NCI-H146 (cell line): ENCODE measurements at places on chromosomes 2 and 18.

DNA sequence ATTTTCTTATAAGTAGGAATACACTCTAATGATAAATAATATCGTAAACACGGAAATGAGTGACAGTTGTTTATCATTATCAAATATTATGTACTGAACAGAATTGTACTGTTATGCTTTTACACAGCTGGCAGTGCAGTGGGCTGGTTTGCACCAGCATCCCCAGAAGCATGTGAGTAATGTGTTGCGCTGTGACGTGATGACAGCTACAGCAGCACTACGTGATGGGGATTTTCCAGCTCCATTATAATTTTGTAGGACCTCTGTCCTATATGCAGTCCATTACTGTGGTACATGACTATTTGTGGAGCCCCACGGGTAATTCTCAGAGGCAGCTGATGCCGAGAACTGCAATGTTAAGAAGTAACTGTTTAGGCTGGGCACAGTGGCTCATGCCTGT, 77.3 kb upstream of the ATG16L1 start:
- no peak for DNase-seq

DNA sequence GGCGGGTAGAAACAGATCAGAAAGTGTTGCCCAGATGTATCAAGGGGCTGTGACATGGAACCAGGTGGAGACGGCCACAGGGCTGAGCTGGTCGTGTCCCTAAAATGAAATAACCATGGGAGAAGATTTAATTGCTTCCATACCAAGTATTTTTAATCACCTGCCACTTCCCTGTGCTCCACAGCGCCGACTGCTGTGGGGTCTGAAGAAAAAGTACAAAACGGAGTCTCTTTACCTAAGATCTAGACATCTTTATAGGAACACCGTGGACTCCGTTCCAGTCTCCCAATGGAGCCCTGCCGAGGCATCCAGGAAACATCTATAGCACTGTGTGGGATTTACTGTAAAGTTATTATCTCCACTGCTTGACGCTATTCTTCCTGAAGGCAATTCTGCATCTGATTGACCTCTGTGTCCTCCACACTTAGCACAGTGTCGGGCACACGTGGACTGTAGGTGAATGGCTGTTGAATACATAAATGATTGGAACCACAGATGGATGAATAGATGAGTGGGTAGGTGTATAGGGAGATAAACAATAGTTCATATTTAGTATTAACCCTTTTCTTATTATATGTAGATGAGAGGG, 21.6 kb upstream of the GYPC start:
- no peak for DNase-seq

DNA sequence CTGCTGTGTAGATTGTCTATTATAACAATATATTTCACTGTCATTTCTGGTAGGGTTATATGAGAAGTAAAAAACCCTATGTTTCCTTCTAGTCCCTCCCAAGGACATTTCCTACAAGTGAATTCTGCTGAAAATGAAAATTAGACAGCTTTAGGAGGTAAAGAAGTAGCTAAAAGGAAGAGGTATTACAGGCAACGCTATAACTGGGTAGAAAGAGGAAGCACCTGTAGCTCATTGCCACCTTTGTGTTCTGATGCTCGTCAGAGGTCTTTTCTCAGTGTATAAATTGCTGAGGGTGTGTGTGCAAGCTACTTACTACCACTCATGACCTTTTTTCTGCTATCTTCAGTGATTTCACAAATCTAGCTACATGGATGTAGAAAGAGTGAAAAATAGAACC, 1.4 kb downstream of the DNAJC10 start:
- peak; percentile 44 for DNase-seq

GRCh38 chr2:65504814-65505697, 72.7 kb upstream of the SPRED2 start:
- DNase-seq, result no peak

DNA sequence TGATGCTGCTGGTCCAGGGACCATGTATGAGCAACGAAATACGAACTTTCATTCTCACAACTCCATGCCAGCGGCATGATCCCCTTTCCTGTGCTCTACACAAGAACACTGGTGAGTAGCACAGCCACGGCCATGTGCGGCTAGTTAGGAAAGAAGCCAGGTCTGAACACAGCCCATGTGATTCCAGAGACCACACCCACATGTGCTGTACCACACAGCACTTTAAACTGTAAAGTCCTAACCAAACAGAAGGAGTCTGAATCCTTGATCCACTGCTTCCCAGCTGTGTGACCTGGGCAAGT, 33.0 kb upstream of the ACAA2 start:
- DNase-seq, result peak; percentile 23

DNA sequence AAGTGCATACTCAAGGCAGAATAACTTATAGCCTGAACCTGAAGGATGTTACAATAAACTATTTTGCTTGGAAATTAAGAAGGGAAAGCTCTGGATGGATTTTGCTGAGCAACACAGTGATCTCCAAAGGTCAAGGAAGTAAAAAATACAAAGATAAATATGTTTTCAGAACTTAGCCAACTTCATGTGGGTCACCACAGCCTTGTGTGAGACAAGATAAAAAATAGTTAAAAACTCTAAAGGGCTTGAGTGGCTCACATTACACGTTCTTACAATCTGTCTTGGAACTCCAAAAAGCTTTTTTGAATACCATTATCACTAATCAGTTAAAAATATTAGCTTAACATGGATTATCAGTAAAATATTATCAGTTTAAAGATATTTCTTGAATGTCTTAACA, 28.9 kb upstream of the MTX2 start:
- DNase-seq, result no peak

DNA sequence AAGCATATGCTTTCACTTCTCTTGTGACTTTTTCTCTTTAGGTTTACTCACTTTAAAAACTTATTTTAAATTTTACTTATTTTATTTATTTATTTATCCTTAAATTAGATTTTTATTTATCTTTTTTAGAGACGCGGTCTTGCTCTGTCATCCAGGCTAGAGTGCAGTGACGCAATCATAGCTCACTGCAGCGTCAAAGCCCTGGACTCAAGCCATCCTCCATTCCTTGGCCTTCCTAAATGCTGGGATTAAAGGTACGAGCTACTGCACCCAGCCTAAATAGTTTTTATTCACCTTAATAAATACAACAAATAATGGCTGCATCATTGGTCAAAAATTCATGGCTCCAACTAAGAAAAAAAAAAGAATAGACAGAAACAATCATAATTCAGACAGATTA, 415.7 kb upstream of the FIGN start:
- no peak for DNase-seq

DNA sequence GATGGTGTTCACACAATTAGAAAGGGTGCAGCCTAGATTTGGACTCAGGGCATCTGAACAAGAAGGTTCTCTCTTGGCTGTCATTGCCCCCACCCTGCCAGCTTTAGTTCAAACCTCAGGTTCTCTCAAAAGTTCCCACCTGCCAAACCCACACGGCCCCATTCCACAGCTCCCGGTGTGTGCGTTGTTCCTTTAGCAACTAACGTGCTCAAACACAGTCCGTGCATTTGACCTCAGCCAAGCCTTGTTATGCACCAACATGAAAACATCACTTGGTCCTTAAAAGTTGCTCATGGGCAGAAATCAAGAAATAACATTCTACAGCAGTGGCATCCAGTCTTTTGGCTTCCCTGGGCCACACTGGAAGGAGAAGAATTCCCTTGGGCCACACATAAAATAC, 32.0 kb downstream of the LOXHD1 start:
- no peak for DNase-seq

- DNase-seq, result no peak
Measured at GRCh38 chr18:9619545-9619944, 5.2 kb upstream of the PPP4R1 start.

DNA sequence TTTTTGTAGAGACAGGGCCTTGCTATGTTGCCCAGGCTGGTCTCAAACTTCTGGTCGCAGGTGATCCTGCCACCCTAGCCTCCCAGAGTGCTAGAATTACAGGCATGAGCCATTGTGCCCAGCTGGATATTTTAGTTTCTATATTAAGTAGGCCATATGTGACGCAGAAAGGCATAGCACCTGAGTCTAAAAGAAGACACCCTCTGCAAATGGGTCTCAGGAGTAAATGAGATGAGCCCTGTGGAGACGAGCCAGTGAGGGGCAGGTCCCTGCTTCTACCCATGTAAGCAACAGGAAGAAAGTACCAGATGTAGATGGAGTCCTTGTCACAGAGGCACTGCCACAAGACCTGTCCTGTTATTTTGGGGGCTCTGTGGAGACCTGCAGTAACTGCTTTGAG, 322.4 kb downstream of the PTPRM start:
- no peak for DNase-seq

DNA sequence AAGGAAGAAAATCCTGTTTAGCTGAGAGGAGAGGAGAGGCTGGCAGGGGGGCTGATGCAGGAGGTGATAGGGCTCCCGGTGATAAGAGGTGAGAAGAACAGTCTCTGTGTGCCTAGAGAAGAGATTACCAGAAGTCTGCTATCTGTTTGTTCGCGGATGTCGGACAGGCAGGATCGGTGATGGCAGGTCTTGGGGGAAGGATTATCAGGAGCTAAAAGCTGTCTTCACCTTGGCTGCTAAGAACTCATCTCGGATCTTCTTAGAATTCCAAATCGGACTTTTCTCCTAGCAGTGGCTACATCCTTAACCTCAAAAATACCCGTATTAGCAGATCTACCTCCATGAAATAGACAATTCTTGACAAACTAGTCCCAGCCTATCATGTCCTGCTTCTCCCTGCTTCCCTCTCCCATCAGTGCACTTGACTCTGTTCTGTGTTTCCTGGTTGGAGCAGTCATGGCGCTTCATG, 282.1 kb upstream of the TRIB2 start:
- no peak for DNase-seq

DNA sequence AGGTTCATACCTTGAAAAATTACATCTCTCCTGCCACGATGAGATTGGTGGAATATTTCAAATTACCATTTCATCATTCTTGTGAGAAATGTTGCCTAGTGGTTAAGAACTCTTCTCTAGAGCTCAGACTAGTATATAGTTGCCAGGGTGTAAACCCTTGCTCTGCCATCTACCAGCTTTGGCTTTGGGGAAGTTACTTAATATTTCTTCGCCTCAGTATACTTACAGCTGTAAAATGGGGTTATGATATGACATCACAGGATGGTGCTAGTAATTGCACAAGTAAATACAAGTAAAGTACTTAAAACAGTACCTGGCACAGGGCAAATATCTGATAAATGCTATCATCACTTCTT, 1.5 kb downstream of the SPOPL start:
- no peak for DNase-seq

DNA sequence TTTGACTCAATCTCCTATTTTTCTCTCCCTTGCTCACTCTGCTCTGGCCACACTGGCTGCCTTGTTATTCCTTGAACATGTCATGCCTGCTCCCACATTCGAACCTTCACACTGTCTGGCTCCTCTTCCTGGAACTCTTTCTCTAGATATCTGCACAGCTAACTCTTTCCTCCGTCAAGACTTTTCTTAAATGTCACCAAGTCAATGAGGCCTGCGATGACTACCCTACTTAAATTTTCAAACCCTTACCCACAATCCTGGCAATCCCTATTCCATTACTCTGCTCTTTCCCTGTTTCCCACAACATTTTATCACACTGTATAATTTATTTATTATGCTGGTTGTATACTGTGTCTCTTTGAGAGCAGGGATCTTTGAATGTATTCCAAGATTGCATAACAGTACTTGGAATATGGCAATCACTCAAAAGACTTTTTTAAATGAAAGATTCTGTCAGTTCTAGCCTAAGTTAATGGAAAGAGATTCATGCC, 206.2 kb downstream of the SRBD1 start:
- DNase-seq, result no peak

- DNase-seq, result no peak
Measured at GRCh38 chr18:48442761-48443160, 33.6 kb upstream of the ZBTB7C start.

- DNase-seq, result no peak
Measured at GRCh38 chr2:170798996-170799395, 17.7 kb upstream of the GAD1 start.

- DNase-seq, result no peak
Measured at GRCh38 chr18:8951491-8951890, 151.0 kb upstream of the NDUFV2 start.

DNA sequence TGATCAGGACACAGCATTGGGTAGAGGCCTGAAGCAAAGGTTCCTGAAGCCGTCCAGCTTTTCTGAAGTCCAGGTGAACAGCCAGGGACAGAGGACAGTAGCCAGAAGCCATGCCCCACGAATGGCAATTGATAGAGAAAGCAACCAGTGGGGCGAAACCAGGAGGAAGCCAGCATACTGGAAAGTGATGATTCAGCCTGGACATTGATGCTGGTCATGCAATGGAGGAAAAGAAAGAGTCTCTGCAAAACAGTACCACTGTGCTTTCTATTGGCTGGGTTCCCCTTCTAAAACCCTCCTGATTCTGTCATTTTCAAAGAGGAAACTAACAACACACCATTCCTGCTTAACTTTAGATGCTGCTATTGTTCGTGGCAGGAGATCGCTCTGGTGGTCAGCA, 221.4 kb upstream of the EPAS1 start:
- no peak for DNase-seq

GRCh38 chr2:116717832-116718231, 1096.7 kb upstream of the DDX18 start:
- no peak for DNase-seq

DNA sequence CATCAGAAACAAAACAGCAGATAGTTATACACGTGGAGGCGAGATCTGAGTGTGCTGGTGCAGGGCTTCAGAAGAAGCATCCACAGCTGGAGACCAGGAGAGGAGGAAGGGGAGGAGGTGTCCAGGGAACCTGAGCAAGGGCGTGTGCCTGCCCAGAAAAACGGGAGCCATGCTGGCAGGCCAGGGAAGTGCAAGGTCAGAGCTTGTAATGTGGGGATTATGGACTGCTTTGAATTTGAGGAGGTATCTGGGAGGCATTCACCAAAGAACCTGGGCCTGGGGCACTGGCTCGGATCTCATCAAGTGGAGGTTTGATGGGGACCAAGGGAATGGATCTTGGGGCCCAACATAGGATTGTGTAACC, 12.6 kb downstream of the PSD4 start:
- DNase-seq, result no peak

- no peak for DNase-seq
Measured at GRCh38 chr2:206983161-206983859, 44.0 kb downstream of the CPO start.

- no peak for DNase-seq
Measured at GRCh38 chr2:24745825-24746224, 47.4 kb downstream of the PTRHD1 start.

GRCh38 chr2:102461188-102461587, 11.8 kb upstream of the SLC9A4 start:
- no peak for DNase-seq
